ENCODE measurements at places on chromosomes 7 and 10. TPM values are rescaled to one million over a fixed set of nuclear protein-coding genes. Genes with fewer than 3 reads are reported as not detected.

The MMP21 gene
- not detected for total RNA-seq

The AKR1B1 gene
- 248 TPM for total RNA-seq

The ABCB1 gene
- total RNA-seq, result 0.64 TPM

The XRCC2 gene
- 0.48 TPM for total RNA-seq

The MYH16 gene
- total RNA-seq, result under 0.01 TPM

The PLXNA4 gene
- not detected for total RNA-seq

The BICC1 gene
- 1.9 TPM for total RNA-seq

The GPR22 gene
- not detected for total RNA-seq

The ADAMTS14 gene
- total RNA-seq, result not detected

The FFAR4 gene
- not detected for total RNA-seq

The ASIC3 gene
- total RNA-seq, result not detected
